Activated CD4-positive, alpha-beta memory T cell treated with anti-CD3 and anti-CD28 coated beads, Interleukin-2, amount 10 ng/mL, durations not matched to agents 7 days and 5 days (primary cell): ENCODE measurements at places on chromosomes 1 and 21. TPM values are rescaled to one million over a fixed set of nuclear protein-coding genes. Genes with fewer than 3 reads are reported as not detected.

The FAM72B gene
- total RNA-seq, result 28.9 TPM

- no peak for DNase-seq
- H3K36me3 ChIP-seq, result no peaks in the 10 kb centered on the region
- H3K4me1 ChIP-seq, result no peaks in the 10 kb centered on the region
- H3K27ac ChIP-seq, result no peak overlapping the region
Measured at GRCh38 chr1:231808116-231808515, 181.5 kb downstream of the DISC1 start.

DNA sequence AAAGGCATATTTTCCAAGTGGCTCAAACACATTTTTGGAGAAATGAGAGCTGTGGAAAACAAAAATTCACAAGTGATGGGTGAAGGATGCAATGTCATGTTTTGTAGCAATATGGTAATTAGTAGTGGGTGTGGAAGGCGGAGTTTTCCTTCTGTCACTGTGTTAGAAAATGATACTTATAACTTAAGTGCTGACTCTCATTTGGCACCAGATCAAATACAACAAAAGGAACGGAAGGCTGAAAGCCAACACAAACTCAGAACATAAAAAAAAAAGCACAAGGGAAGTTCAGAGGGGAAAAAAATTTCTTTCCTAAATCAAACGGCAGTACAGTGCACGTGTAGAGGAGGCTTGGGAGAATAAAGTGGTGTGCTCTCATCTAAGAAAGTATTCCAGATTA, at the start of gene TNFSF18:
Gene TNFSF18 (minus strand): TSS at position 77 of the 400 bp plus-strand sequence. CDS start 45 bp downstream, at position 32.
- no peak within 1 kb of the TSS for H3K27ac ChIP-seq
- H3K27me3 ChIP-seq, result peaks cover 2% of the 10 kb centered on the region
- no peak for DNase-seq
- no peaks in the 10 kb centered on the region for H3K4me1 ChIP-seq
- no peaks in the 10 kb centered on the region for H3K36me3 ChIP-seq
- H3K4me3 ChIP-seq, result no peak within 1 kb of the TSS

DNA sequence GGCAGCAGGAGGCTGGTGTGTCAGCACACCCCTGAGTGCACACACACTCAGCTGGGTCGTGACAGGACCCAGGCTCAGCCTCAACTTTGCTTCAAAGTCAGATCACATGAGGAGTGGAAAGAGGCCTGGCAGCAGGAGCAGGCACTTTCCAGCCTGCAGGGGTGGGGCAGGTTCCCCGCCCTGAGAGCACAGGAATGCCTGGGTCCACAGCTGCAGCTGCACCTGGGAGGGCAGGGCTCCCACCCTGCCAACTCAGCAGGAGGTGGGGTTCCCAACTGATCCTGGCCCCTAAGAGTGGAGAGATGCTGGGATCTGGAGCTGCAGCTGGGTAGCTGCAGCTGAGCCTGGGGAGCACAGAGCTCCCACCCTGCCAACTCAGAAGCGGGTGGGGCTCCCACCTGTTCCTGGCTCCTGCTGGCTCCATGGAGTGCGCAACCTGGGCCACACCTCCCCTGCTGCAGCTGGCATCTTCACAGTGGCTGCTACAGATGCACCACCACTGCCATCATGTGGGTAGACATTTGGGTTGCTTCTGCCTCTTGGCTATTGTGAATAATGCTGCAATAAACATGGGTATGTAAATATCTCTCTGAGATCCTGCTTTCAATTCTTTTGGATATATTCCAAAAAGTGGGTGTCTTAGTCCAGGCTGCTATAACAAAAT, 415.4 kb downstream of the TTLL7 start:
- no peaks in the 10 kb centered on the region for H3K4me1 ChIP-seq
- DNase-seq, result peak; percentile 28
- no peak overlapping the region for H3K27ac ChIP-seq
- H3K4me3 ChIP-seq, result no peak overlapping the region
- no peaks in the 10 kb centered on the region for H3K36me3 ChIP-seq

GRCh38 chr1:172460887-172461315, 17.0 kb upstream of the PIGC start:
- H3K4me1 ChIP-seq, result peaks cover 2% of the 10 kb centered on the region
- no peaks in the 10 kb centered on the region for H3K36me3 ChIP-seq
- no peak for DNase-seq
- H3K27ac ChIP-seq, result no peak overlapping the region
- H3K27me3 ChIP-seq, result peaks cover 8% of the 10 kb centered on the region

DNA sequence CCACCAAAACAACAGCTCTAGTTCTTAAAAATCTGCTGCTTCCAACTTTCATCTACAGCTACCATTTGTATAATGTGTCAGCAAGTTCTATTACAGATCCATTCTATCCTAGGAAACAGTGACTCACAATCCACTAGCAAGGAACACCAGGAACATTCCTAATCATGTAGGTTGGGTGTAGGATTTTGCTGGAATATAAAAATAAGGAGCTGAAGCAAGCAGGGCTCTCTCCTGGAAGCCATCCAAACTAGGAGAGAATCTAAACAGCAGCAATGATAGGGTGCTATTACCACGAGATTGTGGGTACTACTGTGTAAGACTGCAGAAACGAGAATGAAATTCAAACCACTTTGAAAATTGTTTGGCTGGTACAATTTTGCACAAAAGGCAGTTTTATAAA, 135.0 kb downstream of the PTPN14 start:
- H3K36me3 ChIP-seq, result no peaks in the 10 kb centered on the region
- H3K27me3 ChIP-seq, result no peaks in the 10 kb centered on the region
- H3K4me1 ChIP-seq, result peaks cover 24% of the 10 kb centered on the region
- no peak for DNase-seq
- no peak overlapping the region for H3K4me3 ChIP-seq

The UBXN11 gene
- total RNA-seq, result 46.9 TPM

DNA sequence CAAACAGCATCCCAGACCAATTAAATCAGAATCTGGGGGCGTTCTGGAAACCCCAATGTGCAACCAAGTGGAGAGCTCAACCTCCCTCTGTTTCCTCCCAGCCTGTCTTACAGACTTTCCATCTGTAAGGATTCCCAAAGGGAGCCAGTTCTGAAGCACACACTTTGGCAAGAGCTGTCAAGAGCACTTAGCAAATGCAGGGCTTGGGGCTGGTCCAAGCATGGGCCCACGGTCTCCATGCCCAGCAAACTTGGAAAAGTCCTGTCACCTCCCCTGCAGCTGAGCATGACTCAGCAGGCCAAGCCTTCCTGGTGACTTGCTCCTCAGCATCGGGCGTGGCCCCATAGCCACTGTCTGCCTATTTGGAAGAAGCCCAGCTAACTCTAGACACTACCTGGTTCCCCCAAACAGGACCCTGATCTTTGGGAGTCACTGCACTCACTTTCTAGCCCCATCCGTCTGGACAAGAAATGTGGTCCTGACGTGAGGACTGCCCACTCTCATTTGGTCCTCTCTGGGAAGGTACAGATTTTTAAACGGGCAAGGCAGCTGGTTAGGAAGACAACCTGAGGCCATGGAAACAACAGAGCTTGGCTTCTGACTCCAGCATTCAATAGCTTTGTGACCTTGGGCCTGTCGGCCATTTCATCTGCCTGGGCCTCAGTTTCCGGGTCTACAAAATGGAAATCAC, 16.9 kb downstream of the SLC2A1 start:
- H3K4me3 ChIP-seq, result peak overlapping the region; percentile 50
- peak; percentile 59 for DNase-seq
- peaks cover 99% of the 10 kb centered on the region for H3K4me1 ChIP-seq
- peaks cover 89% of the 10 kb centered on the region for H3K36me3 ChIP-seq

- H3K27me3 ChIP-seq, result no peaks in the 10 kb centered on the region
- no peak overlapping the region for H3K4me3 ChIP-seq
- DNase-seq, result no peak
- no peak overlapping the region for H3K27ac ChIP-seq
Measured at GRCh38 chr1:76687307-76688175, 179.7 kb upstream of the ST6GALNAC5 start.

GRCh38 chr1:246396322-246396721, 110.8 kb downstream of the SMYD3 start:
- no peaks in the 10 kb centered on the region for H3K27me3 ChIP-seq
- no peak for DNase-seq
- H3K27ac ChIP-seq, result no peak overlapping the region
- H3K4me3 ChIP-seq, result no peak overlapping the region

The LEFTY1 gene
- not detected for total RNA-seq

DNA sequence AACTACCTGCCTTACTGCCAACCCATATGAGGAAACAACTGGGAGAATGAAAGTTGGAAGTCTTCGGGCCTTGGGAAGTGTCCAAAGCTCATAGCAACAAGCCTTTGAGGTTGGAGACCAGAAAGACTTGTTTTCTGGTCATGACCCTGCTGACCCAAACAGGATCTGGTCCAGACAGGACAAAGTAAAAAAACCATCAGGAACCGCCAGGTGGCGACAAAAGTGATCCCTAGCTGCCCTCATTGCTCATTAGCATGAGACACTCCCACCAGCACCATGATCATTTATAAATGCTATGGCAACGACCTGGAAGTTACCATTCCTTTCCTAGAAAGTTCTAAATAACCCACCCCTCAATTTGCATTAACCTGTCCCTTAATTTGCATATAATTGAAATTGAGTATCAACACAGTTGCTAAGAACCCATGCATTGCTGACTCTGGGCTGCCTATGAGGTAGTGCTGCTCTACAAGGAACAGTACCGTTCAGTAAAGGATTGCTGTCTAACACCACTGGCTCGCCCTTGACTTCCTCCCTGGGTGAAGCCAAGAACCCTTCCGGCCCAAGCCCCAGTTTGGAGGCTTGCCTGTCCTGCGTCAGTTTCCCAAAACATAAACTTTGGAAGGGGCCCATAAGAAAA, 89.0 kb downstream of the URB2 start:
- no peaks in the 10 kb centered on the region for H3K4me1 ChIP-seq
- peak; percentile 57 for DNase-seq
- H3K27me3 ChIP-seq, result peaks cover 8% of the 10 kb centered on the region
- H3K27ac ChIP-seq, result no peak overlapping the region
- no peaks in the 10 kb centered on the region for H3K36me3 ChIP-seq
- no peak overlapping the region for H3K4me3 ChIP-seq

GRCh38 chr1:108610073-108610472, 50.2 kb downstream of the EEIG2 start:
- no peaks in the 10 kb centered on the region for H3K27me3 ChIP-seq
- H3K36me3 ChIP-seq, result peaks cover 6% of the 10 kb centered on the region
- no peak for DNase-seq
- no peak overlapping the region for H3K27ac ChIP-seq
- H3K4me1 ChIP-seq, result peaks cover 2% of the 10 kb centered on the region

- no peaks in the 10 kb centered on the region for H3K36me3 ChIP-seq
- H3K27me3 ChIP-seq, result no peaks in the 10 kb centered on the region
- no peak overlapping the region for H3K27ac ChIP-seq
- H3K4me1 ChIP-seq, result no peaks in the 10 kb centered on the region
- no peak for DNase-seq
- H3K4me3 ChIP-seq, result no peak overlapping the region
Measured at GRCh38 chr1:55622074-55622473, 406.9 kb upstream of the USP24 start.

DNA sequence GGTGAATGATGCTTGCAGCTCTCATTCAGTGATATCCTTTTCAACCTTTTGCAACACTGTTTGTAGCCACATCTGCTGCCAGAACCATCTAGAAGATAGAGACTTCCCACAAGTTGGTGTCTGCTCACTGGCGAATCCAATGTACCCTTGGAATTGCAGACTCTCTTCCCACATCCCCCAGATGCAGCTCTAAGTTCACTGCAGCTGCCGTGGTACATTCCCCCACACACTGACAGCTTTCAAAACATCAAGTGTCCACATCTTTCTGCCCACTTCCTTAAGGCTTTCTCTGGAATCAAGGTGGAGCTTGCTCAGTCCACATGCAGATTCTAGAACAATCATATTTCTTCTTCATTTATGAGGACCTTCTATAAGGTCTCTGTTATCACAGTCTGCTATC, 99.2 kb downstream of the PLPPR4 start:
- H3K4me1 ChIP-seq, result no peaks in the 10 kb centered on the region
- H3K36me3 ChIP-seq, result no peaks in the 10 kb centered on the region
- H3K27me3 ChIP-seq, result no peaks in the 10 kb centered on the region
- no peak for DNase-seq

DNA sequence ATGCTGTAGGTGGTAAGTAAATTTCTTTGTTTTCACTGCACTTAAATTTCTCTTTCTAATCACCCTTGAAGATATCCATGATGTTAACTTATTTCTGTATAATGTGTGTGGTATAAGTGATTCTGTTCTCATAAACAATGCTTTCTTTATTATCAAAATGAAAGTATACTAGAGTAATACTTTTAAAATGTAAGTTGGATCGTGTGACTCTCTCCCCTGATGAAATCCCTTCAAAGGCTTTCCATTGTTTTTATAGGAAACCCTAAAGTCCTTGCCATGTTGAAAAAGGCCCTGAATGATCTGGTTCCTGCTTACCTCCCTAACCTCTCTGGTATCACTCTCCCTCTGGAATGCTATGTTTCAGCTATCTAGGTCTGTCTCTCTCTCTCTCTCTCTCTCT, 191.1 kb upstream of the LHX8 start:
- no peaks in the 10 kb centered on the region for H3K4me1 ChIP-seq
- no peaks in the 10 kb centered on the region for H3K27me3 ChIP-seq
- no peak overlapping the region for H3K4me3 ChIP-seq
